Thoracic aorta (tissue), 2 donors: ENCODE measurements at places on chromosomes 1 and 21.

GRCh38 chr1:199356561-199356960 lies 670.9 kb upstream of the NR5A2 start:
- H3K4me3 ChIP-seq, result no peak overlapping the region
- no peak for DNase-seq
- H3K27ac ChIP-seq, result no peak overlapping the region

DNA sequence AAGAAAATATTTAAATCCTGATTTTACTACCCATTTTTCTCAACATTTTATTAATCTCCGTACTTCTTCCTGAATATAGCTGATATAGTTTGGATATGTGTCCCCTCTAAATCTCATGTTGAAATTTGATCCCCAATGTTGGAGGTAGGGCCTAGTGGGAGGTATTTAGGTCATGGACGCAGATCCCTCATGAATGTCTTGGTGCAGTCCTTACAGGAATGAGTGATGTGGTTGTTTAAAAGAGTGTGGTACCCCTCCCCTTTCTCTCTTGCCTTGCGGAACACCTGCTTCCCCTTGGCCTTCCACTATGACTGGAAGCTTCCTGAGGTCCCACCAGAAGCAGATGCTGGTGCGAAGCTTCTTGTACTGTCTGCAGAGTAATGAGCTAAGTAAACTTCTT lies 17.5 kb downstream of the RNF115 start:
- no peak for DNase-seq
- H3K27ac ChIP-seq, result no peak overlapping the region
- no peaks in the 10 kb centered on the region for H3K36me3 ChIP-seq
- H3K4me1 ChIP-seq, result peaks cover 22% of the 10 kb centered on the region

- H3K4me3 ChIP-seq, result no peak overlapping the region
- H3K27me3 ChIP-seq, result no peaks in the 10 kb centered on the region
- no peaks in the 10 kb centered on the region for H3K4me1 ChIP-seq
These were observed 115.8 kb upstream of the FAM78B start for GRCh38 chr1:166282391-166283137.

- no peaks in the 10 kb centered on the region for H3K4me1 ChIP-seq
- no peak overlapping the region for H3K4me3 ChIP-seq
- no peaks in the 10 kb centered on the region for H3K27me3 ChIP-seq
- H3K36me3 ChIP-seq, result no peaks in the 10 kb centered on the region
- DNase-seq, result no peak
- no peak overlapping the region for H3K27ac ChIP-seq
These were observed 63.6 kb upstream of the ZC3H12A start for GRCh38 chr1:37410815-37411214.

GRCh38 chr1:163168053-163168452 lies 34.7 kb downstream of the RGS5 start:
- H3K27ac ChIP-seq, result peak overlapping the region; percentile 72
- H3K27me3 ChIP-seq, result no peaks in the 10 kb centered on the region
- peak; percentile 19 for DNase-seq
- H3K4me3 ChIP-seq, result no peak overlapping the region
- H3K36me3 ChIP-seq, result no peaks in the 10 kb centered on the region

DNA sequence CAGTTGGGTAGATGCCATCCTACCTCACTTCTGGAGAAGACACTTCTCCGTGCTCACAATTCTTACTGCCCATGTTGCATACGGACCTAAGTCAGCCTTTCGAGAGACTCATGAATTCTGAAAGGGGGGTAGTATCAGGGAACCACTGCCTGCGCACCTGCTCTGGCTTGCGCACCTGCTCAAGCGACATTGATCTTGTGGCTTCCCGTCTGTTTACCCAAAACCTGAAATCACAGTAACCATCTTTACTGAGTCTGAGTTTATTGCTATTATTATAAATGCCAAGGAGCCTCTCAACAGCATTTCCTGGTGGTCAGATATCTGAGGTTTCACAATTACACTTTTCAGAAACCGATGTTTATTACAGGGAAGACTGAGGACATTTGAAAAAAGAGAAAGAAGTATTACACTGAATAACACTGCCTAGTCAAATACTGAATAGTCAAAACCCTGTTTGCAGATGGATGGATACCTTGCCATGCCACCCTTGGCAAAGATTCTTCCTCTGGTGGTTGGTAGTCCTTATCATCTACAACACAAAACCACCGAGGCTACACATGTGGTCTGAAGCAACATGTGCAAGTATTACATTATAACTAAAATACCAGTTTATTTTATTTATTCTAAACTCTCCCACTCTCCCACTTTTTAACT lies 208.7 kb downstream of the SIPA1L2 start:
- no peak overlapping the region for H3K27ac ChIP-seq
- no peak for DNase-seq
- H3K4me3 ChIP-seq, result no peak overlapping the region
- H3K4me1 ChIP-seq, result no peaks in the 10 kb centered on the region

DNA sequence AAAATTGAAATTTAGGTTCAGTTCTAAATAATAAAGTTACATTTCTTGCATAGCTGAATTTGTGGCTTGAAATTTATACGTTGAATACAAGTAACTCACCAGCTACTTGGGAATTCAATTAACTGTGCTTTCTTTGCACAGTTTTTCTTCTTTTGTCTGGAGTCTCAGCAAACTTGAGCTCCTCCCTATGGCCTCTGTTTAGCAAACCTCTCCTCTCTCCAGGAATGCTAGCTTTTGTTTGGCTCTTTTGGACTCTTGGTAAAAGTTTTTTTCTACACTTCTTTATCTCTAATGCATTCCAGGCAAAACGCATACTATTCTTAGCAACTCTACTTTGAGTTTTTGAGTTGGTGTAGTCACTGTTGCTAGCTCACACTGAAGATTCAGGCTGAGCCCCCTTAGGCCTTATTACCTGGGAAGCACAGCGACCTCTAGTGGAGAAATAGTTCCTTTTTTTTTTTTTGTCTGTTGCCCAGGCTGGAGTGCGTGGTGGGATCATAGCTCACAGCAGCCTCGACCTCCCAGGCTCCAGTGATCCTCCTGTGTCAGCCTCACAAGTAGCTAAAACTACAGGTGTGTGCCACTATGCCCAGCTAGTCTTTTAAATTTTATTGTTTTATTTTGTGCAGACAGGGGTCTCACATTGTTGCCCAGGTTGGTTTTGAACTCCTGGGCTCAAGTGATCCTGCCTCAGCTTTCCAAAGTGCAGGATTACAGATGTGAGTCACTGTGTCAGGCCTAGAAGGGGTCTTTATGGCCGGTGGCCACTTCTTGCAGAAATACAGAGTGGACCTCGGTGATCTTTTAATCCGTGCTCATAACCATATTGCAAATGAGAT lies 61.7 kb downstream of the CASQ2 start:
- H3K4me1 ChIP-seq, result peaks cover 12% of the 10 kb centered on the region
- H3K27me3 ChIP-seq, result no peaks in the 10 kb centered on the region
- no peak for DNase-seq
- no peak overlapping the region for H3K4me3 ChIP-seq
- no peaks in the 10 kb centered on the region for H3K36me3 ChIP-seq

DNA sequence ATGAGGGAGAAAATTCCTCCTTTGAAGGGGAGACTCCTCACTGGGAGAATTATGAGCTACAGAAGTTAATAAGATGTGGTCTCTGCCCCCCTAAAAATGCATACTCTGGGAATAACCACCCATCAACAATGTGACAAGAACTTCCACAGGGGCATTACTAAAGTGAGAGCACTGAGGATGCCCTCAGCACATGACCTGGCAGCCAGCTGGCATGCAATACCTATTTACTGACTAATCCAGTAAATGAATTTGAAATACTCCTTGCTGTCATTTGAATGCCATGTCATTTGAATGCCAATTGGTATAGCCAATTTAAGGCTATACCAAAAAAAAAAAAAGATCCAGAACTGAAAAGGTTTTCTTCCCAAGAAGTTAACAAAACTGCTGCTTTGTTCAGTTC lies 30.8 kb downstream of the PLPP3 start:
- peaks cover 78% of the 10 kb centered on the region for H3K4me1 ChIP-seq
- no peaks in the 10 kb centered on the region for H3K36me3 ChIP-seq
- H3K27ac ChIP-seq, result no peak overlapping the region
- DNase-seq, result no peak

DNA sequence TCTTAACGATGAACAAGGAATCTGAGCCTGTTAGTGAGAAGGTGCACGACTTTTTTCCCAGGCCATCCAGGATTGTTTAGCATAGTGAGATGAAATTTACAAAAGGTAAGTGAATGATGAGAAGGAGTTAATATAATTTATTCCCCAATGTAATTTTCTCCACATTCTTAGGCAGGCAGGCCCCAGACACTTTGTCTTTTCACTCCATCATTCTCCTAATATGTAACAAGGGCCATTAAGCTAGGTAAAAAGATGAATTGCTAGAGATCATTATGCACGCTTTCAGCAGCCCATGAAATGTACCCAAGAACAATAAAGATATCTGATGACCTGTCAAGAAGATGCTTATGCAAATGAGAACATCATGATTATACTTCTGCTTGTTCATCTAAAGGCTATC lies 24.1 kb downstream of the NIBAN1 start:
- no peaks in the 10 kb centered on the region for H3K36me3 ChIP-seq
- H3K27ac ChIP-seq, result no peak overlapping the region
- H3K4me3 ChIP-seq, result no peak overlapping the region

DNA sequence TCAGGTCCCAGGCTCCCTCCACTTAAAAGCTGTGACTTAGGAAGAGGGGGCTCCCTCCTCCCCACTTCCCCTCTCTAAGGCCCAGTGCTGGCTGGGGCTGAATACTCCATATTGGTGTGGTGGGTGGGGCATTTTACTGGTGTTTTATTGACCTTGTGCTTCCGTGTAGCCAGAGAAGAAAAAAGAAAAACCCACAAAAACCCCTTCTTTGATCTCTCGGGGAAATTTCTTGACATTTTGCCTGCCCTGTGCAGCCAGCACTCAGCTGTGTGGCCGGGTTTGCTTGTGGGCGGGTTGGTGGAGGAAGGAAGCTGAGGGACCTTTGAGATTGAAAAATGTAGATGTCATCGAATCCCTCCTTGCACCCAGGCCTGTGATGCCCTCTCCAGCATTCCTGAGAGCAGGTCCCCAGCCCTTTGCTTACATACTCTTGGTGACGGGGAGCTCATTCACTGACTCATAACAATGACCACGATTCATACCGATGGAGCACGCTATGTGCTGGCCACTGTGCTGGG lies 24.8 kb downstream of the TNFRSF8 start:
- no peaks in the 10 kb centered on the region for H3K27me3 ChIP-seq
- no peaks in the 10 kb centered on the region for H3K4me1 ChIP-seq
- no peak for DNase-seq
- H3K27ac ChIP-seq, result no peak overlapping the region
- no peak overlapping the region for H3K4me3 ChIP-seq
- H3K36me3 ChIP-seq, result no peaks in the 10 kb centered on the region

DNA sequence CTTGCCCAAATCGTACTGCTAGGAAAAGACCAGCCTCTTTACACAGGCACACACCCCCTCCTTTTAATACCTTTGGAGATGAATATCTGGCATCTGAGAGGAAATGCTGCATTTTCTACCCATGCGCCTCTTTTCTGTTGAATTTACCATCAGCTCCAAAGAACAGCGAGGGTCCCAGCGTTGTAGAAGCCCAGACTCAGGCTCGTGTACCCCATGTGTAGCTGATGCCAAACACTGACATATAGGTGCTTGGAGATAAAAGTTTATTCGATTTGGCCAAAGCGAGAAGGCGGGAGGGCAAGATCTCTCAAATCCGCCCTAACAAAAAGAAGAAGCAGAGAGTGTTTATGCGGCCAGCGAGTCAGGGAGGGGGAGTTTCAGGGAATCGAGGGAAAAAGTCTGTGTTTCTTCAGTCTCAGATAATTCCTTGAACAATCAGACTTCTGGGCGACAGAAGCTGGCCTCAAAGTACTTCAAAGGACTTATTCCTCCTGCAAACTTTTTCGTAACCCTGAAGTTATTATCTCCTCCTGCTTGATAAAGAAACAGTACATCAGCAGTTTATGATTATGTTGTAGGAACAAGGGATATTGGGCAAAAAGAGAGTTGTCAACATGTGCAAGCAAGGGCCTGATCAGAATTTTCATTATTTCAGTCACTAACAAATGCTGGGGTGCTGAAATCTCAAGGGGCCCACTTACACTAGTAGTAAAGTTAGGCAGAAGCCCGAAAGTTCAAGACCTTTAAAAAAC lies 642 bp upstream of the CREG1 start:
- no peak for DNase-seq
- peak overlapping the region; percentile 43 for H3K27ac ChIP-seq

GRCh38 chr1:204087181-204087892 lies 14.4 kb downstream of the SOX13 start:
- no peaks in the 10 kb centered on the region for H3K36me3 ChIP-seq
- peak overlapping the region; percentile 55 for H3K27ac ChIP-seq
- no peak for DNase-seq
